Adrenal gland (tissue), 19 donors: ENCODE measurements at places on chromosomes 11 and 22. TPM values are rescaled to one million over a fixed set of nuclear protein-coding genes. Genes with fewer than 3 reads are reported as not detected.

GRCh38 chr11:9187616-9188015 lies 77.5 kb downstream of the DENND5A start:
- DNase-seq = no peak

DNA sequence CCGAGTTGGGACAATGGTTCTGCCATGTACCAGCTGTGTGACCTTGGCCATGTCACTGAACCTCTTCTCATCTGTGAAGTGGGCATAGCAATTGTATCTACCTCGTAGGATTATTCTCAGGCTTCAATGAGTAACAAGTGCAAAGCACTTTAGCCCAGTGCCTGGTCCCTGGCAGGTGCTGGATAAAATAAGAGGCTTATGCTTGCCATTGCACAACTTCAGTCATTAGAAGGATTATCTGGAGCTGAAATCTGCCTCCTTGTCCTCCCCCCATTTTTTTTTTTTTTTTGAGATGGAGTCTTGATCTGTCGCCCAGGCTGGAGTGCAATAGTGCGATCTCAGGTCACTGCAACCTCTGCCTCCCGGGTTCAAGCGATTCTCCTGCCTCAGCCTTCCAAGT lies 7.2 kb downstream of the SMTNL1 start:
- DNase-seq = no peak

DNA sequence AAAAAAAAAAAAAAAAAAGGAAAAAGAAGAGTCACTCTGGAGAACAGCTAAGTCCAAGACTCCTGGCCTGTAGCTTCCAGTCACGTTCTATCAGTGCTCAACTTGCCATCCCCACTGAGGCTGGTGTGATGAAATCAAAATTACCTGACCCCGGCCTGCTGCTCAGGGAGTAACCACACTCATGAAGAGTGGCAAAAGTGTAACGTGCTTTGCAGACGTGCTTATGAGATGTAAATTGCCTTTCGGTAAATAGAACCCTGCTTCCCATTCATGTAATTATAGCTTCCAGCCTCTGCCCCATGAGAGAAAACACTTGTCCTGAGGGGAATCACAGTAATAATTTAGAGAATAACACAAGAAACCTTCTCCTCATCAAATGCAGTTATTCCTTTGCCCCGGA lies 28.2 kb upstream of the CHKA start:
- no peak for DNase-seq

DNA sequence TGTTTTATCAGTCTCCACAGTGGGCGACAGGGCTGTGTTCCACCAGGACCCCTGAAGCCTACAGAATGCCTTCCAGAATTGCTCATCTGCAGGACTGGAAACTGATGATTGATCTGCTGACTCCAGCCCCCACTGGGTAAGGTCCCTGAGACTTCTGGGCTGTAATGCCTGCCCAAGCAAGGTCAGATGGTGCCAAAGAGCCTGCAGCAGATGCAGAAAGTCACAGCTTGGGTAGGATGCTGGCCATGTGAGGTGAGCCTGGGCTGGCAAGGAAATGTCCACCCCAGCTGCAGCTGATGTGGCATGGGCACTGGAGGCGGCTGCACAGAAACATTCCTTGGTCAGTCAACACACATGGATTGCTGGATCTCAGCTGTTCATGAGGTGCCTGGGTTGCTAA lies 30.9 kb downstream of the LRRC32 start:
- peak; percentile 10 for DNase-seq

DNA sequence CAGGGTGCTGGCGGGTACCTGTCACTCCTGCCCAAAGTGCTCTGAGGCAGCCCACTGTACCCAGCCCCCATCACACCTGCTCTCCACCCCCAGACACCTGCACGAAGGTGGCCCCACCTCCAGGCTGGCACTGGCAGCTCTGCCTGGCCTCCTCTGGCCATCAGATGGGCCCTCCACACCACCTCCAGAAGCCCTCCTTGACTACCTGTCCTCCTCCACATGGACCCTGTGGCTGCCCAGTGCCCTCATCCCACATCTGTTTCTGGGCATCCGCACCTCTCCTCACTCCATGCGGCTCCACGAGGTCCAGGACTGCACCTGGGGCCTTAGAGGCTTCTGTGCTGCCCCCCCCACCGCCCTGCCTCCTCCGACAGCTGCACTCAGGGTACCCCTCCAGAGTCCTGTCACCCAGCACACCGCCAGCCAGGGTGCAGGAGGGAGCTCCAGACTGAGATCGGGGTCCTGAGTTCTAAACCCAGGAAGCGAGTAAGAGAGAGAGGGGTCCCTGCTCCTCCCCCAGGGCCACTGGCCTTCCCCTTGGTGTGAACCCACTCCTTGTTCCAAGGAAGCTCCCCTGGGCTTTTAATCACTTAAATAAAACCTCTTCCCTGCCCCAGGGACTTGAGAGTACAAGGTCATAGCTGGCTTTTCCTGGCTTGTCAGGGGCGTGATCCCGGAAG lies 1.7 kb downstream of the CTSD start:
- no peak for DNase-seq

GRCh38 chr11:83272627-83273026 lies 13.5 kb downstream of the CCDC90B start:
- no peak for DNase-seq

OR51I1 gene
- 0.34 TPM for total RNA-seq

PLAAT4 gene
- 49.5 TPM for total RNA-seq

PTGDR2 gene
- total RNA-seq = not detected

BAIAP2L2 gene
- total RNA-seq = 0.55 TPM

FXYD6 gene
- 73.5 TPM for total RNA-seq

APOA4 gene
- not detected for total RNA-seq
